ENCODE measurements at places on chromosomes 6 and 20. TPM values are rescaled to one million over a fixed set of nuclear protein-coding genes. Genes with fewer than 3 reads are reported as not detected.

Gene EHMT2
- 39.5 TPM for total RNA-seq

Gene SLC35F1
- total RNA-seq: not detected

Gene PTCHD4
- total RNA-seq: 0.32 TPM

Gene C20orf144
- total RNA-seq: not detected

Gene CENPW
- total RNA-seq: not detected

Gene LHFPL5
- not detected for total RNA-seq

Gene SSTR4
- total RNA-seq: not detected

Gene PHACTR3
- total RNA-seq: not detected

GRCh38 chr6:153172815-153173214, 41.7 kb upstream of the RGS17 start:
- no peak for DNase-seq
- no peaks in the 10 kb centered on the region for H3K36me3 ChIP-seq
- no peaks in the 10 kb centered on the region for H3K27me3 ChIP-seq

DNA sequence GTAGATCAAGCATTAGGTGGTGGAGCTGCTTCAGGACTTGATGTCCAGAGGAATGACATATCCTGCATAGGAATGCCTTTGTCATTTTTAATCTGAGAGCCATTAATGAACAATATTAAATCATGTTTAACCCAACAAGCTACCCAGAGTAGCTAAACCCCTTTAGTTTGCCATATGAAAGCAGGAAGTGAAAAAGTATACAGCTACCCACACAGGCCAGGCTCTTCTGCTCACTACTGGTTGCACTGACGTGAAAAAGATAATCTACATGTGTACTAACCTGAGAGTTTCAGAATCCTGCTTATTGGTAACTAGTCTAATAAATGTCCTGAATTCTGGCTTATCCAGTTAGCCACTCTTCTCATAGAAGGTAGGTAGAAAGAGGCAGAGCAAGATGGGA, 19.9 kb downstream of the GLYATL3 start:
- no peaks in the 10 kb centered on the region for H3K4me1 ChIP-seq
- H3K27ac ChIP-seq: no peak overlapping the region
- H3K4me3 ChIP-seq: no peak overlapping the region
- no peaks in the 10 kb centered on the region for H3K27me3 ChIP-seq

DNA sequence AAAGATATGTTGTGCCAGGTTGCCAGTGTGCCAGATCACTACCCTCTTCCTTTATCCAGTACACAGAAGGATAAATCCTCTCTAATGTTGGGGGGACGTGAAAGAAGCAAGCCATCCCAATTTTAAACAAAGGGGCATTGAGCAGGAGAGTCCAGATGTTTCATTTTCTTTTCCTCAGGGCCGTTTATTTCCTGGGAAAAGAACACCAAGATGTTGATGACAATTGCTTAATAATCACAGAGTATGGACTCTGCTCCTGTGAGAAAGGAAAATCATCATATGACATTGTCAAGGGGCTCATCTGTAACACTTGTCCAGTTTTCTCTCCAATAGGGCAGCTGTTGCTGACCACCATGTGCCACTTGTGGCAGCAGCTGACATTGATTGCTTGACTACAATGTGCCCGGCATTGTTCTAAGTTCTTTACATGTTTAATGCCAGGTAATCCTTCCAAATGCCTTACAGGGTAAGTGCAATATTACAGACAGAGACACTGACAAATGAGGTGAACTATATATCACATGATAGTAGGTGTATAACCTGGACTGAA, 161.4 kb downstream of the CD109 start:
- H3K36me3 ChIP-seq: no peaks in the 10 kb centered on the region
- H3K27me3 ChIP-seq: no peaks in the 10 kb centered on the region
- H3K27ac ChIP-seq: no peak overlapping the region
- H3K4me1 ChIP-seq: no peaks in the 10 kb centered on the region
- no peak for DNase-seq

DNA sequence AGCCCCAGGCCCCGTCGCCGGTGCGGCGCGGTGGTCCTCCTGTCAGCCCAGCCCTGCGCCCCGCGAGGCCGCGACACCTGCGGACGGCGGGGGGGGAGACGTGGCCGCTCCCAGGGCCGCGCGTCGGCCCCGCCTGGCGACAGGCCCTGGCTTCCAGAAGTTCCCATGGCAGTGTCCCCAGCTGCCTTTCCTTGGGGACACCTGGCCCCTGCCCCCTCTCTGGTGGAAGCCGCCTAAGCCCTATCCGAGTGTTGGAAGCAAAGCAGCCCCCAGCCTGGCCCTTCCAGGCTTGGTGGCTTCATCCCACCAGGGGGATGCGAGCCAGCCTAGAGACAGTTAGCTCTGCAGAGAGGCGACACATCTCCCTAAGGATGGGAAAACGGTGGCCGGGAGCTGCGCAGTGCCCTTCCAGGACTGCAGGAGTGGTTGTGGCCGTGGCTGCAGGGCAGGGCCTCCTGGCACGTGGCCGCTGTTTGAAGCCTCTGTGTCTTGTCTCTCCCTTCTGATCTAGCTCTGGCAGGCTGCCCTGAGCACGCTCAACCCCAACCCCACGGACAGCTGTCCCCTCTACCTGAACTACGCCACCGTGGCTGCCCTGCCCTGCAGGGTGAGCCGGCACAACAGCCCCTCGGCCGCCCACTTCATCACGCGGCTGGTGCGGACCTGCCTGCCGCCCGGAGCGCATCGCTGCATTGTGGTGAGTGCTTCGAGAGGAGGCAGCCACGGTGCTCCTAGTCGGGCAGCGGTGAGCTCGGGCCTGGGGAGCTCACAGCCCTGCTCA, 816 bp downstream of the NPEPL1 start:
- peak overlapping the region; percentile 72 for H3K27ac ChIP-seq
- no peak for DNase-seq
- peaks cover 25% of the 10 kb centered on the region for H3K36me3 ChIP-seq

DNA sequence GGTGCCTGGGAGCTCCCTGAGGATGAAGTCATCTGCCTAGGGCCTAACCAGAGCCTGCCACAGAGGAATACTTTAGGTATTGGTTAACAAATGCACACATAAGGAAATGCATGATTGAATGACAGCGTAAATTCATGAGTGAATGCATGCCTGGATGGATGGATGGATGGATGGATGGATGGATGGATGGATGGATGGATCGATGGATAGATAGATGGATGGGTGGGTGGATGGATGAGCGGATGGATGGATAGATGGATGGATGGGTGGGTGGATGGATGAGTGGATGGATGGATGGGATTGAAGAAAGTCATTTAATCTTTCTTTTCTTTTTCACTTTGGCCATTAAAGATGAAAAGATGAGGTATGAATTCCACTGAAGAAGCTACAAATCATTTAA, 111.9 kb upstream of the SIRPG start:
- no peak for DNase-seq
- no peaks in the 10 kb centered on the region for H3K27me3 ChIP-seq
- no peak overlapping the region for H3K4me3 ChIP-seq
- no peaks in the 10 kb centered on the region for H3K36me3 ChIP-seq

GRCh38 chr6:149820506-149820905, 43.7 kb downstream of the LRP11 start:
- no peaks in the 10 kb centered on the region for H3K27me3 ChIP-seq
- DNase-seq: no peak
- no peak overlapping the region for H3K27ac ChIP-seq
- H3K4me1 ChIP-seq: no peaks in the 10 kb centered on the region
- no peaks in the 10 kb centered on the region for H3K36me3 ChIP-seq

DNA sequence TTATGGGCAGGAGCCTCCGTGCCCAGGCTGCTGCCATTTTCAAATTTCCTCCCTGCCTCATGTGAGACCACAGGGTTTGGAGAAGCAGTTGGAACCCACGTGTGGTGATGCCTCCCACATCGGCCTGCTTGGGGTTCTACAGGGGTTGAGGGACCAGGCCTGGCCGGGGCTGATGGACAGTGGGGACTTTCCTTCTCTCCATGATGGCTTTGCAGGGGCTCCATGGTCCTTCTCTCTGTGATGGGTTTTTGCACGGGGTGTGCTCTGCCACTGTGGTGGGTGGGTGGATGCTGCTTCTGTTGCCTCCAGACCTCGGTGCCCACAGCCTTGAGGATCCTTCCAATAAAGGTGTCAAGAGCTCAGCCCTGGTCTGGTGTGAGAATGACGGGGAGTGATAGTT, 54.4 kb downstream of the ADNP start:
- no peaks in the 10 kb centered on the region for H3K4me1 ChIP-seq
- no peaks in the 10 kb centered on the region for H3K36me3 ChIP-seq

DNA sequence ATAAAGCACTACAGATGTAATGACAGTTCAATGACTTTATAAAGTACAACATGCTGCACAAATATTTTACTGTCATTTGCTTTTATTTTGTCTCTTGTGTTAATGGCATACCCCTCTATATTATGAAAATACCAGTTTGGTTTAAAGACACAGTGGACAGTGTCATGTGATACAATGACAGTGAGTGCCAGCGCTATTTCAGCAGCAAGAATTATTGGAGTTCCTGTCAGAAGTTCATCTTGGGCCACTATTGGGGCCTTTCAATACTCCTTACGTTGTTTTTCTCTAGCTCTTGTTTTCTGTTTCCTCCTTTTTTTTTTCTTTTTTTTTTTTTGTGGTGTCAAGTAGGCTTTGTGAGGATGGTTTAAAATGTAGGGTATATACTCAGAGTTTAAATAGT, 232.5 kb downstream of the FARS2 start:
- no peak for DNase-seq
- no peak overlapping the region for H3K4me3 ChIP-seq
- H3K4me1 ChIP-seq: no peaks in the 10 kb centered on the region
- H3K27ac ChIP-seq: no peak overlapping the region

DNA sequence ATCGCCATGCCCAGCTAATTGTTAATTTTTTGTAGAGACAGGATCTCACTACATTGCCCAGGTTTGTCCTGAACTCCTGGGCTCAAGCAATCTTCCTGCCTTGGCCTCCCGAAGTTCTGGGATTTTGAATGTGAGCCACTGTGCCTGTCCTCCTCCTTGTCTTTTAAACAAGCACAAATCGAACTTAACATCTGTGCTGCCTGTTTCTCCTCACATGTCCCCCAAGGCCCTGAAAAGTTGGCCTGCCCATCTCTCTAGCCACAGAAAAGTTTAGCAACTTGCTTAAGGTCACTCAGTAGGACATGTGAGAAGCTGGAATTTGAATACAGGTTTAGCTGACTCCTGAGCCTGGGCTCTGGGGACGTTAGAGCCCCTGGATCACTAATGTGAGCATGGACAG, 115.7 kb upstream of the KCNG1 start:
- no peak overlapping the region for H3K27ac ChIP-seq
- no peaks in the 10 kb centered on the region for H3K27me3 ChIP-seq
- no peak overlapping the region for H3K4me3 ChIP-seq
- H3K36me3 ChIP-seq: no peaks in the 10 kb centered on the region

GRCh38 chr6:3286641-3287171, 28.0 kb downstream of the PSMG4 start:
- H3K27ac ChIP-seq: no peak overlapping the region
- no peaks in the 10 kb centered on the region for H3K36me3 ChIP-seq
- no peaks in the 10 kb centered on the region for H3K27me3 ChIP-seq
- peaks cover 10% of the 10 kb centered on the region for H3K4me1 ChIP-seq
- peak; percentile 50 for DNase-seq

DNA sequence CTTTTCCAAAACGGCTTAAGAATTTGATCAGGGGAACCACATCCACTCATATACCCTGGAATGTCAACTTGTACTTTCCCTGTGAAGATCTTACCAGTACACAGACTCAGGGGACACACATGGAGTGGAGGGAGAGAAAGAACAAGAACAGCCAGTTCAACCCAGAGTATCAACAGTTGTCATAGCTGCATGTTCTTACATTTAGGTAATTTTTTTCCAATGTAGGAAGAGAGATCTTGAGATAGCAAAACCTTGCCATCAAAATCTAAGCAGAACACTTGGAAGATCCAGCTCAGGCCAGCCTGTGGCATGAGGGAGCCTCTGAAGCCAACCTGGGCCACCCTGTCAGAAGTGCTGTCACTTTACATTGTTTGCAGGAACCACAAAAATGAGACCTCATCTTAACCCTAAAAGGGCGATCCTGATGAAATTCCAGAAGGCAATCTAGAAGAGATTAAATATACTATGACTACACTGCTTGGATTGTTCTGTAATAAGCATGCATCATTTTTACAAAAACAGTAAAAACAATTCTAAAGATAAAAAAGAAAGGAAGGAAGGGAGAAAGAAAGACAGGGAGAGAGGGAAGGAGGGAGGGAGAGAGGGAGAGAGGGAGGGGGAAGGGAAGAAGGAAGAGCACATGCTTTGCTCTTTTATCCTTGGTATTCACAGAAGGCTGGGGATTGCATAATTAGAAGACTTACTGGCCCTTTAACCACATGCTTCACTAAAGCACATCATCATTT, 124.7 kb upstream of the TCF21 start:
- H3K27me3 ChIP-seq: no peaks in the 10 kb centered on the region
- H3K4me1 ChIP-seq: peaks cover 7% of the 10 kb centered on the region
- no peak for DNase-seq
- H3K27ac ChIP-seq: peak overlapping the region; percentile 47

- peaks cover 56% of the 10 kb centered on the region for H3K36me3 ChIP-seq
- H3K27ac ChIP-seq: no peak overlapping the region
- no peaks in the 10 kb centered on the region for H3K4me1 ChIP-seq
- no peak overlapping the region for H3K4me3 ChIP-seq
- H3K27me3 ChIP-seq: no peaks in the 10 kb centered on the region
Measured at GRCh38 chr6:144443157-144443556, 158.0 kb downstream of the UTRN start.

GRCh38 chr6:95676011-95676628, 98.8 kb downstream of the MANEA start:
- H3K36me3 ChIP-seq: no peaks in the 10 kb centered on the region
- no peaks in the 10 kb centered on the region for H3K27me3 ChIP-seq
- no peak for DNase-seq
- no peak overlapping the region for H3K4me3 ChIP-seq
- no peaks in the 10 kb centered on the region for H3K4me1 ChIP-seq

DNA sequence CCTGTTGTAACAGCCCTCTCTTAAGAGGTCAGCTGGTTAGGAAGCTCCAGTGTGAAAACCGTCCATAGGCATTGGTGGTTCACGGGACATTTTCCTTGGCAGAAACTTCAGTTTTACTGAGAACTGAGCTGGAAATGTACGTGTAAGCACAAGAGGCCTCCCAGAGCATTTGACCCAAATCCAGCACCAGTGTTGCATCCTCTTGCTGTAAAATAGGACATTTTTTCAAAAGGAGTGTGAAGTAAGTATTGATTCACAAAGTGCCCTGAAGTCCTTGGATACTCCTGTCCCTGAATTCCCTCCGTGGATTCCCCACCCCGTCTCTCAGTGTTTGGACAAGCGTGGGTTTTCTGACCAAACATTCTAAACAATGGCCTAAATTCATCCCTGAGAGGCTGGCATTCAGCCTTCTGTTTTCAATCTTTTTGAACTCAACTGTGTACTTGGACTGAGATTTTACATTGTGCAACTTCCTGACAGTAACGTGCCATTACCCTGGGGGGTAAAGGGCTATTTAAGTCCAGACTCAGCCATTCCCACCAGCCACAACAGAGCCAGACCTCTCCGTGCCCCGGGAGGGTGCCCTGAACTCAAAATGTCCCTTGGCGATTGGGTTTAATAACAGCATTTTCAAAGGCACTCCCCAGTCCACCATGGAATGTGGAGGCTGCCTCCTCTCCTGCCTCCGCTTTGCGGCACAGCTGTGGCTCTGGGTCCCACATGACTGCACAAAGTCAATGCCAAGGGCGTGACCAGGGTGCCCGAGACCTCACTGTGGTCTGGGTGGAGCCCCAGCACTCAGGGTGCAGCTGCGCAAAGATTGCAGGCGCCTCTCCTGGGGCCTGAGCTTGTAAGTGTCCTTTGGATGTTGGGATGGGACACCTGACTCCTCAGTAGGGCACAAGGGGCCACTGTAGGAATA, 92.7 kb upstream of the AFDN start:
- H3K4me3 ChIP-seq: no peak overlapping the region
- no peaks in the 10 kb centered on the region for H3K27me3 ChIP-seq
- DNase-seq: peak; percentile 61
- no peak overlapping the region for H3K27ac ChIP-seq
- no peaks in the 10 kb centered on the region for H3K36me3 ChIP-seq

Data from ascending aorta (tissue), 2 donors.